Omental fat pad (tissue), 4 donors: ENCODE measurements at places on chromosomes 2 and 18.

DNA sequence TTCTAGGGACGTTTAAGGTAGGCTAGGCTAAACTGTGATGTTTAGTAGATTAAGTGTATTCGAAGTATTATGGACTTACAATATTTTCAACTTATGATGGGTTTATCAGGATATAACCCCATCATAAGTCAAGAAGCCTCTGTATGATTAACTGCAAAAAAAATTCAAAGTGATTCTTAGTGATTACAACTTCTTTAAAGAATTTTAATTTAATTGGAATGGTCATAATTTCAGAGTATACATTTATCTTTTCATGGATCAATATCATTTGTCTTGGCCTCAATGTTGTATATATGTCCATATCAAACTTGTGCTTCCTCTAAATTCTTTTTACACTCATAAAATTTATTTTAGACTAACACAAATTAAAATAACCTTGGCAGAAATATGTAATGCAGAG lies 183.3 kb upstream of the LRP1B start:
- no peak for DNase-seq

- no peak for DNase-seq
Measured at GRCh38 chr2:9217838-9218770, 11.5 kb downstream of the ASAP2 start.

DNA sequence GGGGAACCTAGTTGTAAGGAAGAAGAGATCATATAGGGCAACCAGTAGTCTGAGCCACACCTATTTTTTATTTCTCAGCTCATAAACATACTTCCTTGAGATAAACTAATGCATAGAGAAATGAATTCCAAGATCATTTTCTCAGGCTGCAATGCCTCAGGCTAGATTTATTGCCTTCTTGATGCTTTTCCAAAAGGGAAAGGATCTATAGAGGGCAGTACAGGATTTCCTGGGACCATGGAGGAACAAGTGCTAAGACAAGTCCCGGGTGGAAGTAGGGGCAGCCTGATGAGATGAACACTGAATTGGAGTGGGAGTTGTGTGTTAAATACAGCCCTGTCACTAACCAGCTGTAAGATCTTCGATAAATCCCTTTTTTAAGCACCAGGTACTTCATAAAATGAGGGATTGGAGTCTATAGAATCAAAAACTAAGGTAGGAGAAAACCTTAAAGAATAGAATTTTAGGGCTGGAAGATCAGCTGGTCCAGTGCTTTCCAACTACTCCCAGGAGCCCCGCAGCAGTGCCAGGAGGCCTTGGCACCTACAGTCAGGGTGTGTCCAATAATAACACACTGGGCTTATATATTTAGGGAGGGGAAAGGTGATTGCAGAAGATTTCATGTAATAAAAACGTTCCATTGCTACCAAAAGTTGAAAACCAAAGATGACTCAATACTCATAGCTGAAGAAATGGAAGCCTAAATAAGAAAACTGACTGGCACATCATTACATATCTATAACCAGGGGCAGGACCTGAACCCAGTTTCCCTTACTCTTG lies 58.1 kb downstream of the SERTAD2 start:
- DNase-seq: no peak

- no peak for DNase-seq
Measured at GRCh38 chr2:168404764-168405163, 51.3 kb upstream of the CERS6 start.

- DNase-seq: no peak
Measured at GRCh38 chr18:35131387-35132020, 90.3 kb downstream of the MAPRE2 start.

GRCh38 chr2:120909102-120909501 lies 173.4 kb downstream of the GLI2 start:
- no peak for DNase-seq

DNA sequence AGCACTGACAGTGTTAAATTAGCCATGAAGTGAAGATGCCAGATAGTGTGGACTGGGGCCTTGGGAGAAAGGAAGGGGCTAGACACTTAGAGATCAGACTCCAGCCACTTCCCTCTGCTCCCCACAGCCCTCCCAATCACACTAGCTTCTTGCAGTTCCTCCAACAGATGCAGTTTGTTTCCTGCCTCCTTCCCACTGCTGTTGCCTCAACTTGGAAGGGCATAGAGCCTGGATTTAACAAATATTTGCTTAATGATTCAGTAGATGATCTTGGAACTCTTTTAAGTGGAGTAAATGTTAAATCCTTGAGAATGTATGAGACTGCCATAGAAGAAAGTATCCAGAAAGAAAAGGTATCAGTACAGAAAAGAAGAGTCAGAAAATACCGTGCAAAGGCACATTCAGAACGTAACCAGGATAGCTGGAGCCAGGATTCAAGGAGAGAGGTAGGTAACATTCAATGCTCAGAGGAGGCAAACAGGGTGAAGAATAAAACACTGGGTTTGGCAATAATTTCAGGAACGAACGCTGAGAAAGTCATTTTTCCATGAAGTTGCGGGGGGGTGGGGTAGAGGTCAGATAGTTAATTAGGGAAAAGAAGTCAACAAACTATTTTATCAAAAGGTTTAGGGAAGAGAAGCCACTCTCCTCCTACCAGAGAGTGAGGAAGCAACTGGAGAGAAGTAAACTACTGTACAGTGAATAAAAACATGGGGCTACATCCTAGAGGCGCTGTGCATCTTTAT lies 1.3 kb upstream of the BZW1 start:
- DNase-seq: no peak

DNA sequence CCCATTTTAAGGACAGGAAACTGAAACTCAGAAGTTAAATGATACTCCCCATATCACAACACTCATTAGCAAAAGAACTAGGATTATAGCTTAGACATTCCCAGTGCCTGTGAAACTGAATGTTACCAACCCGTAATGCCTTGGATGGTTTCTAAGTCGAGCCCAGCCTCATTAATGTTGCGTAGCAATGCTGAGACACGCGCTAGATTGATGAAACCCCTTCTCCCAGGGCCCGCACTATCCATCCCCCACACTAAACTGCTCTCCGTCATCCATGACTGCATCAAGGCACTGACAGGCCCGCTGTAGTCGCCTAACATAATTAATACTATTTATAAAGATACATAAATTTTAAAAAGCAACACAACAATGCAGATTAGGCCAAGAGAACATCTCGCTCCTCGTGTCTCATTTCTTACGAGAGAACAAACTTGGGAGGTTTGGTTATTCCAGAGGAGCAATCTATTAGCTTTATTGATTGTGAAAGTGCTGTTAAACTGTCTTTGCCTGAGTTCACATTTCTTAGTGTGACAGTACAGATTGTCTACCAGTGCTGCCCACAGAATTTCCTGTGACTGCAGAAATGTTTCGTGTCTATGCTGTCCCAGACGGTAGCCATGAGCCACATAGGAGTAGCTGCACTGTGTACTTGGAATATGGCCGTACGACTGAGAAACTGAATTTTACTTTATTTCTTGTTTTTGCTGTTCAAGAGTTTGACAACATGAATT lies 312.2 kb upstream of the RAB12 start:
- no peak for DNase-seq

GRCh38 chr2:15059870-15060512 lies 427.5 kb downstream of the LRATD1 start:
- DNase-seq: no peak

DNA sequence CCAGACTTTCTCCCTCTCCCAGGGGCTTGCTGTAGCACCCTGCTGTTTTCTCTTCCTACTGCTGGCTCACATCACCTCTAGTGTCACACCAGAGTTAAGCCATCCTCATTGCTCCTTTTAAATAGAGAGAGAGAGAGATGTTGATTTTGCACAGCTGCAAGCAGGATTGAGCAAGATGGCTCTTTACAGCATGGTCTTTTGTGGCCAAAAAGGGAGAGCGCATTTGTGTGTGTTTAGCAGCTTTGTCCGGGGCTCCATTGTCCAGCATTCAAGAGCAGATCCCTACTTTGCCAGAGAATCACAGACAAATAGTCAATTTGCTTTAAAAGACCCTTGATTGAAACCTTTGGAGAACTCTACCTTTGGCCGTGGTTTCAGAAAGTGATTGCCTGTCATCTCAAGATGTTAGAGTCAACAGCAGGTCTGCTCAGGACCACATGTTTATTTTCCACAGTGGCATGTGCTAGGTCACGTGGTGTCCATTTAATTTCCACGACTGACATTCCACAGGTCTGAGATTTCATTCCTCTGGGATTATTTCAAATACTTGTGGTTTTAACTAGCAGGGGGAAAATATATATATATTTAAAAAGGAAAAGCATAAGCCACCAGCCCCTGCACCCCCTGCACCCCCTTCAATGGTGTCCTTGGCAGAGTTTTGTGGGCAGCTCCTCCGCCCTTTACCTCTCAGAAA lies 359.9 kb upstream of the SLC14A2 start:
- DNase-seq: no peak

GRCh38 chr2:154911729-154912128 lies 213.2 kb downstream of the KCNJ3 start:
- DNase-seq: no peak

DNA sequence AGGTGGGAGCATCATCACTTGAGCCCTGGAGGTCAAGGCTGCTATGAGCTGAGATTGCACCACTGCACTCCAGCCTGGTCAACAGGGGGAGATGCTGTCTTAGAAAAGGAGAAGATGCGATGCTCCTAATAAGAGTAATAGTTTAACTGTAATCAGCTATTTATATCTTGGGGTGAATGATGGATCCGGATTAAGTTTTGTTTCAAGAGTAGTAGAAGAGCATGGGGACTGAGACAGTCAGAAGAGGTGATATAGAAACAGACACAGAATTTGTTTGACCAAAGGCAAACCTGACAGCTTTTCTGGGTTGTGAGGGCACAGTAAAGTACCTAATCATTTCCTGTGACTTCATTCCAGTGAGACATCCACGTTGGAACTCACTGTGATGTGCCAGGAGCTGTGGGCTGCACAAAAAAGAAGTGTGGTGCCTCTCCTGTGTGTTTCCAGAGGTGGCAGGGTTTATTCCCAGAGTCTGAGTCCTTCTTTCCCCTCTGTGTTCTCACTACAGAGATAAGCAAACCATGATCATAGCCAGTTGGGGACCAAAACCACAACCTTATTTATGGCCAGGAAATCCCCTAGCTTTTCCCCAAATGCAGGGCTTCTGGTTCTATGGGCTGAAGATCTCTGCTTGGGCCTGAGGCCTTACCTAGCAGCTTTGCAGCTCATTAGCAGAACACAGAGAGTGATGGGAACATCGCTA lies 113.7 kb downstream of the XRCC5 start:
- no peak for DNase-seq

GRCh38 chr2:159396799-159397198 lies 110.3 kb upstream of the WDSUB1 start:
- DNase-seq: no peak

- DNase-seq: no peak
Measured at GRCh38 chr18:28432339-28432738, 255.4 kb upstream of the CDH2 start.

DNA sequence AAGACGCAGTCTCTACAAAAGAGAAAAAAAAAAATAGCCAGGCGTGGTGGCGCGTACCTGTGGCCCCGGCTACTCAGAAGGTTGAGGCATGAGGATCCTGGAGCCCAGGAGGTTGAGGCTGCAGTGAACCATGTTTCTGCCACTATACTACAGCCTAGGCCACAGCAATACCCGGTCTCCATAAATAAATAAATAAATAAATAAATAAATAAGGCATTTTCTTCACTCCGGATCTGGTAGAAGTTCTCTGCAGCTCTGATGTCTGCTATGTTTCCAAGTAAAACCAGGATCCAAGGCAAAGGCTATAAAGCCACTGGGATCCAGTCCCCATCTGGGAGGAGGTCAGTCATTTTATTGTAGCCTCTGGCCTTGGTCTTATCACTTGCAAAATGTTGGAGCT lies 15.5 kb downstream of the NFE2L2 start:
- no peak for DNase-seq

DNA sequence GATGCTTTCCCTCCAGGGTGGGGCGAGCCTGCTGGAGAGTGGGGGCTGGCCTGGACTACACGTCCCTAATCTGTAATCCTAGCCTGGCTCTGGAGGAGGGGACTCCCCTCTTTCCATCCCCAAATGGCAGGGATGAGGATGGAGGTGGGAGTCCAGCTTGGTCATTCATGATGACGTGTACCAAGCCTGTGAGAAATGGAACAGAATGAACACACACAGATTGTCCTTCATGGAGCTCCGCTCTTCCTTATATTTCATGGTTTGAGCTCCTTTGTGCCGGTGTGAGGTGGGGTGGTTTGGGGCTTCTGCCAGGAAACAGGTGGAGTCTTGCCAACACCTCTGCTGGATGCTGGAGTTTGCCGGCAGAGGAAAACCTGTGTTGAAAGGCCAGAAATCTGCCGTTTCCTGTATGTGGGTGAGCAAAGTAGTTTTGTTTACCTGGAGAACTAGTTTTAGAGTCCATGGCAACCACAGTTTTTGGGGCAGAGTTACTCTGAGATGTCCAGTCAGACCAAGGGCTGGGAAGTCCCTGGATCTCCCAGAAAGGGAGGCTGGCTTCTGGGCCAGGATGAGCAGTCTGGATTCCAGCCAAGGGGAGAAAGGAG lies 417.6 kb upstream of the MEX3C start:
- DNase-seq: peak; percentile 39

- no peak for DNase-seq
Measured at GRCh38 chr2:39135690-39136259, 14.9 kb upstream of the SOS1 start.

- DNase-seq: no peak
Measured at GRCh38 chr18:14964002-14964401, 216.0 kb downstream of the ANKRD30B start.

DNA sequence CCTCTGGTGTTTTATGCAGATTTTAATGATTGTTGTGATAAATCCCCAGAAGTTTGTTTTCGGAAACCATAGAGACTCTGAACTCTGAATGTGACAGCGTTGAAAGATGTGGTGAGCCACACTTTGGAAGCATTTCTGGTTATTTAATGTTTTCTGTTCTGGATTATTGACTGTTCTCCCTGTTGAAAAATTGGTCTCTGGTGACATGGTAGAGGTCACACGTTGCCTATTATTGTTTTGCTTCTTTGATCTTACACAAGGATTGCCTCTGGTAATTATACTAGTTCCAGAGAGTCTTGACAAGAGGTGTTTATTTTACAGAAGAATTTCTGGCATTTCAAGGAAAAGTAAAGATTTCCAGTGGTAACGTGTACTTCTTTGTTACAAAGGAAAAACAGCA lies 127.1 kb downstream of the GREB1L start:
- no peak for DNase-seq

DNA sequence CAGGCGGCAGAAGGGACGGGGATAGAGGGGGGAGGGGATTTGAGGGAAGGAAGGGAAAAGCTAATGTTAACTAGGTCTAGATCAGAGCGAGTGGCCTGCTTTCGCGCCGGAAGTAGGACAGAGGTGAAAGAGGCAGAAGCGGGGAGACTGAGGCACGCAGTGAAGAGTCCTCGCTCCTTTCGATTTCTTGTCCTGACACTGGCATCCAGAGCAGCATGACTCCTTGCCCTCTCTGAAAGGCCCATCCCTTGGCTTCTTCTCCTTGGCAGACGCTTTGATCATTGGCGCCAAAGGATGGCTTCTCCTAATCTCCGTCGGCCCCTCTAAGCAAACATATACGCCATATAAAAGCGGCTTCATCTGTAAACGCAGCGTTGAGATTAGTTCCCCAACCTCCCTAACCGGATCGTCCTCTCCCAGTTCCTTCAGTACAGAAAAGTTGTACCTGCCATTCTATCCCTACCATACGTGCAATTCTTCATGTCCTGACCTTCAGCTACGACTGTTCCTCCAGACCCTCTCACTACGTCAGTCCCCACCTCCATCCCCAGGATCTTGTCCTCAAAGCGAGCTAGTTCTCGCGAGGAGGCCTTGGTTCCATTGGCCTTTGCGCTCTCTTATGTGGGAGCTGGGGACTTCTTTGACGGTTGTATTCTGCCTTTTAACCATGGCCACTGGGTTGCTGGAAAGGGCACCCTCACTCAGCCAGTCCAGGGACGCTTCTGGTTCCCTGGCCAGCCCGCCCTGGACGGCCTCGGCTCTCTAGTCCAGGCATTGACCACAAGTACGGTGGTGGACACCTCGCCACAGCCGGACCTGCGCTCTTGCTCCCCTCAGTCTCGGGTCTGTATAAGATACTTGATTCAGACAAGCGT lies 857 bp upstream of the NEUROD1 start:
- DNase-seq: no peak
